DMS153 (cell line): ENCODE measurements at places on chromosomes 1 and 21.

DNA sequence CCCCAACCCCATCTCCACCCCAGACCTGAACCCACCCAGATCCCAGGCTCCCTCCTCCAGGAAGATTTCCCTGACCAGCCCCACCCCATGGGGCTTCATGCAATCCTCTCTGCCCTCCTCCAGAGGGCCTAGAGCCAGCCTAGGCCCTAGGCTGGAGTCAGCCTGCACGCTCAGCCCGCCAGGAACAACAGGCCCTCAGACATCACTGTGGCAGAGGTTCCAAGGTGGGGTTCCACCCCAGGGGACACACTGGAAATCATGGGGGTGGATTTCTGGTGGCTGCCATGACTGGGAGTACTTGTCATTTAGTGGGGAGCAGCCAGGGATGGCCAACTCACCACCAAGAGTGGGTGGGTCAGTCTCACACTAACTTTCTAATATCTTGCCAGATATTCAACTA lies 122.0 kb downstream of the GLIS1 start:
- DNase-seq, result no peak

DNA sequence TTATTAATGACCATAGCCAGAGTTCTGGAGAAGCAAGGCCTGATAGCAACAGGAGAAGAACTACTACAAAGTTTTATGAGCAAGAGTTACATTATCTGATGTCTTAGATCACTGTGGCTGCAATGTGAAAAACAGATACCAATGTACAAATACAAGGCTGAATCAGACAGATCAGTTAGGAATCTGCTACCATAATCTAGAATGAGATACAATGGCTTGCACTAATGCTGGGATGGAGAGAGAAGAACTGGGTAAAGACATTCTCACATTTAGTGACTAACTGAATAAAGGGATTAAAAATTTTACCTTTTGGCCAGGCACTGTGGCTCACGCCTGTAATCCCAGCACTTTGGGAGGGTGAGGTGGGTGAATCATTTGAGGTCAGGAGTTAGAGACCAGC lies 41.3 kb downstream of the ARID4B start:
- no peak for DNase-seq

DNA sequence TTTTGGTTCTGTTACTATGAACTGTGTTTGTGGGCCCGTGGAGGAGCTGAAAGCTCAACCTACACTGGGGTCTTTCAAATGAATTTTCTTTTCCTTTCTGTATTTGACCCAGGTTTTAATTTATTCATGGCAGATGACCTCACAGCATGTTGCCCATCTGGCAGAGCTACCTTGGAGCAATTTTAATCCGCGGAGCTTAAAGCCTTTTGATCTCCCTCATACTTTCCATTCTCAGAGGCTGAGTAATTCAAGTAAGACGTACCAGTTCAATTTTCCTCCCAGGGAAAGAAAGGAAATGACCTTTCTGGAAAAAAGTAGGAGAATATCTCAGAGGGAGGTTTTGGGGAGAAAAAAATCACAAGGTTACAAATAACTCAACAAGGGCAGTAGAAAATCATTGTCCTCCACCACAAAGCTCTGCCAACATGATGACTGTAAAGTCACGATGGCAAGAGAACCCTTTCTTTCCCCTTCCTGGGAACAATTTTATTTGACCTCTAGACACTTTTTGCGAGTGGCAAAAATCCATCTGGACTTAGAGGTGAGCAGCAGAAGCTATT lies 21.6 kb upstream of the PCP4 start:
- no peak for DNase-seq

GRCh38 chr1:11279152-11279551 lies 6.2 kb downstream of the UBIAD1 start:
- DNase-seq, result no peak

GRCh38 chr1:248127653-248128052 lies 17.3 kb upstream of the OR2M5 start:
- no peak for DNase-seq

DNA sequence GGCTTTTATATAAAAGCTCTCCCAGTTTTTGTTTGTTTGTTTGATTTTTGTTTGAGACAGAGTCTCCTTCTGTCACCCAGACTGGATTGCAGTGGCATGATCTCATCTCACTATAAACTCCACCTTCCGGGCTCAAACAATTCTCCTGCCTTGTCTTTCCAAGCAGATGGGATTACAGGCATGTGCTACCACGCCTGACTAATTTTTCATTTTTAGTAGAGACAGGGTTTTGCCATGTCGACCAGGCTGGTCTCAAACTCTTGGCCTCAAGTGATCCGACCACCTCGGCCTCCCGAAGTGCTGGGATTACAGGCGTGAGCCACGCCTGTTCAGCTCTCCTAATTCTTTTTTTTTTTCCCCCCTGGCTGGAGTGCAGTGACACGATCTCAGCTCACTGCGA lies 4.4 kb downstream of the PCAT6 start:
- no peak for DNase-seq
